Mesenteric fat pad (tissue), 1 donor: ENCODE measurements at places on chromosomes 5 and 9. TPM values are rescaled to one million over a fixed set of nuclear protein-coding genes. Genes with fewer than 3 reads are reported as not detected.

Gene FOXD4
- 0.32 TPM for total RNA-seq

Gene SLIT3
- total RNA-seq = 83.6 TPM

DNA sequence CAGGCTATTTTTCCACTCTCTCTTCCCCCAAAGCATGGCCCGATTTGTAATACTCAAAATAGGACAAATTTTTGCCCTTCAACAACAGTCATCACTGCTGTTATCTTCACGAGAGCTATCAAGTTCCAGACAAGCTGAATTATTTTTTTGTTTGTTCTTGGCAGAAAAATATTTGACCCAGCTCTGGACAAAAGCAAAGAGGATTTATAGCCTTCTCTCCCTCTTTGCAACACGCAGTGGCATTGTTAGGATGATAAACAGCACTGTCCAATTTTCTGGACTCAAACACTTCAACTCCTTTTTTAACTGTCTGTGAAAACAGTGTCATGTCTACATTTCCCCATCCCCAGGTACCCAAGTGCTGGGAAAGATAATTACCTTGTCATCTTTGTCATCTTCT, 160.3 kb downstream of the SLF1 start:
- no peak for DNase-seq

- no peak for DNase-seq
These were observed 63.0 kb downstream of the TTC39B start for GRCh38 chr9:15244001-15244441.

GRCh38 chr9:2248768-2249265, 233.7 kb downstream of the SMARCA2 start:
- no peak for DNase-seq

- no peak for DNase-seq
These were observed 697.9 kb upstream of the ADAMTS16 start for GRCh38 chr5:4442221-4442620.

DNA sequence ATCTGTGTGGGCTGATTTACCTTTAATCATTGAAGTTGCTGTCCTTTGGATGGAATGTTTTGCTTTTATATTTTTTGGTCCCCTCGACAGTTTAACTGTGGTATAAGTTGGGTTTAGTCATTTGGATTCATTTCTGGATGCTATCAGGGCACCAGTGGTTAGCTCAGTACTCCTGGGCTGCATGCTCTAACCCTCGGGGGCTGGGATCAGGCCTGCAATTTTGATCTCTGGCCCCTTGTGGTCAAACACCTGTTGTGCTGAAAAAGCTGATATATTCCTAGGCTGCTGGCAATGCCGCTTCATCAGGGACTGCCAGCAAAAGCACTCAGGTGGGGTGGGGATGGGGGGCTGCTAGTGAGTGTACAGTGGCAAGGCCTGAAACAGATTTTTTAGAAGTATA, 440.4 kb upstream of the RIOK2 start:
- DNase-seq = no peak

GRCh38 chr5:170791325-170791954, 7.9 kb downstream of the GABRP start:
- DNase-seq = no peak

DNA sequence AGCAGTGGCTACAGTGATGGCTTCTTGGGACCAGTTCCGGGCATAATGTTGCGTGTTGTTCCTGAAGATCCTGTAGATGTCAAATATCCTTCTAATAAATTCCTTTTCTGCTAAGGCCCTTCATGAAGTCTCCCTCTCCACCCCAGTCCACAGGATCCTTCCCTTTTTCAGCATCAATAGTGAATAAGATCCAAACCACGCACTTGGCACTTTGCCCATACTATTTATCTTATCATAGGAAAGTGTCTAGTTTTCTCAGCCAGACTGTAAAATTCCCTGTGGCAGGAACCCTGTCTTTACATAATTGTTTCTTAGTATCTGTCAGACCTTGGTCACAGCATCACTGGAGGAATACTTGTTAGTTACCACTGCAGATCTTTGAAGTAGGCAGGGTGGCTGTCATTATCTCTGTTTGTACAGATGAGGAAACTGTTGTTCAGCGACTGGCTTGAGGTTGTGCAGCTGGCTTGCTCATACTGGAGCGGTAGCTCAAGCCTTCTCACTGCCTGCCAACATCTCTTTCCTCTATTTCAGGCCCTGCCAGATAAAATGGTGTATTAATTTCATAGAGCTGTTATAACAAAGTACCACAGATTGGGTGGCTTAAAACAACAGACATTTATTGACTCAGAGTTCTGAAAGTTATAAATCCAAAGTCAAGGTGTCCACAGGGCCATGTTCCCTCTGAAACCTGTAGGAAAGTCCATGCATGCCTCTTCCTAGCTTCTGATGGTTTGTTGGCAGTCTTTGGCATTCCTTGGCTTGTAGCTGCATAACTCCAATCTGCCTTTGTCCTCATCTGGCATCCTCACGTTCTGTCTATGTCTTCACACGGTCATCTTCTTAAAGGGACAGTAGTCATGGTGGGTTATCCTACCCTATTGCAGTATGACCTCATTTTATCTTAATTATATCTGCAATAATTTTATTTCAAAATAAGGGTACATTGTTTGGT, 33.5 kb upstream of the APC start:
- DNase-seq = no peak
